ENCODE measurements at places on chromosomes 2 and 18.

DNA sequence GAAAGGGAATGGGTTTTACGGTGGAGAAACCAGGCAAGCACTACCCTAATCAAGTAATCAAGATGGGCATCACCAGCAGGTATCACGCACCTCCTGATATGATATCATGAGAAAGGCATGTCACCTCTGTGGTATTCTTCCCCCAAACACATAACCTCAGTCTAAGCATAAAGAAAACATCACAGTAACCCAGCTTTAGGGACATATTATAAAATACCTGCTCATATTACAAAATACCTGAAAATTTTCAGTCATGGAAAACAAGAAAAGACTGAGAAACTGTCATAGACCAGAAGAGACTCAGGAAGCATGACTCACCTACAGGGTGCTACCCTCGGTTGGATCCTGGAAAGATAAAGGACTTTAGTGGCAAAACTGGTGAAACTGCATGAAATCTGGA is 30.5 kb downstream of the GCKR start:
- DNase-seq: no peak

DNA sequence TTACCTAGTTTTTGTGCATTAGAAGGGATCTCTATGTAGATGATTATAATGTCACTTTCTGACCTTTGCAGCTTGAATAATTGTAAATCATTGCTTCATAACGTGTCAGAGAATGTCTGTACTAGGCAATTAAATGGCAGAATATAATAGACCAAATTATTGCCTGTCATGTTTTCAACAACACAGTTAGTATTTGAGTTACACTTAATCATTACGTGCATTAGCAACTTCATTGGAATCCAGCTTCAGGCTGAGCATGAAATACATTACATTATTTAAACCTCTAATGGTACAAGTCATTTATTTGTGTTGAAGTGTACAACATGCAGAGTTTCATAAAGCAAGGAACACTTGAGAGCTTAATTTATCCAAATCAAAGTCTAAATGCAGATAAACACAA is 48.0 kb downstream of the ZNF407 start:
- no peak for DNase-seq

- no peak for DNase-seq
These were observed 19.3 kb downstream of the GEMIN6 start for GRCh38 chr2:38797250-38797676.

DNA sequence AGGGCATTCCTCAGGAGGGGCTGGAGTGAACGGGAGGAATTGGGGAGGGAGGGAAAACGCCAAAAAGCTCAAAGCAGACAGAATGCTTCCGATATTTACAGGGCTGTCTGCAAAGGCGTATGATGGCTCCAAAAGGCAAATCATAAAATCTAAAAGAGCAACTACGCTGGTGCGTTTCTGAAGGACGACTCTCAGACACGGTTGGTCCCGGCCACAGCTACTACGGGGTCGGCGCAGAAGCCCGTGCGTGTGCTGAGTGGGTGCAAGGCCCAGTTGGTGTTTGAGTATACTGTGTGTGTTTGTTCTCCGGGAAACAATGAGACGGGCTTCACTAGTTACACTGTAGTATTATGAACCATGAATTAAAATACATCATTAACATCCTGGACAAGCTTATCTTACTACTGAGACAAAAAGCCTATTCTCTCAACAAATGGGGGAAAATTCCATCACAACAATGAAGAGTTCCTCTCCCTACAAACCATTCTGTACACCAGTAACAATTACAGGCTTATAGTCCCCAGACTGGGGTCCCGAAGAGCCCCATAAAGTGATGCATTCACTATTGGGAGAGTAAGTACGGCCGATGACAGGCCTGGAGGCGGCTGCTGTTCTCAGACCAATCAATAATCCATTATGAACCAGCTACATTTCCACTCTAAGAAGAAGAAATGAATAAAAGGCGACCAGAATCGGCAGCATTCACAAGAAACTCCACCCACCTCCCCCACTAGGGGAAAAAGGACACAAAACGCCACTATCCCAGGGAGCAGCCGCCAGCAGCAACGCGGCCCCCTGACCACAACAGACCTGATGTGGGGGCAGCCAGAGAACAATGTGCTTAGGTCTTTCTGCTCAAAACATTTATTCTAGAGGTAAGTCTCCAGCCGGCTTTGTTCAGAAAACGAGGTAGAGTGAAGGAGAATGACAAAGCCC is 43.4 kb downstream of the ZNF516 start:
- DNase-seq: no peak

DNA sequence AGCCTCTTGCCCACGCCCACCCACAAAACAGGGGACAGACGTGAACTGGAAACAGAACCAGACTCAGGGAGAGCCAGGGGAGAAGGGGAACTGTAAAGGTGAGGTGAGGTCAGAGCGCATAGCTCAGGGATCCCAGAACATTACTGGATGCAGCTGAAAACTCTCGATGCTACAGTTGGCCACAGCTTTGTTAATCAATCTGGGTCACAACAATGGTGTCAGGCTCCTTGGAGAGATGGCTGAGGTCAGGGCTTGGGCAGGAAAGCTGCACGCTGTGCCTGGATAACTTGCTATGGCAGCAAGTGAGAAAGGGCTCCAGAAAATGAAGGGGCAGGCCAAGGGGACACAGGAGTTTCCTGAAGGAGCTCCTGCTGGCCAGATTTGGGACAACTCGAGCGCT is 263.3 kb downstream of the TFCP2L1 start:
- no peak for DNase-seq

DNA sequence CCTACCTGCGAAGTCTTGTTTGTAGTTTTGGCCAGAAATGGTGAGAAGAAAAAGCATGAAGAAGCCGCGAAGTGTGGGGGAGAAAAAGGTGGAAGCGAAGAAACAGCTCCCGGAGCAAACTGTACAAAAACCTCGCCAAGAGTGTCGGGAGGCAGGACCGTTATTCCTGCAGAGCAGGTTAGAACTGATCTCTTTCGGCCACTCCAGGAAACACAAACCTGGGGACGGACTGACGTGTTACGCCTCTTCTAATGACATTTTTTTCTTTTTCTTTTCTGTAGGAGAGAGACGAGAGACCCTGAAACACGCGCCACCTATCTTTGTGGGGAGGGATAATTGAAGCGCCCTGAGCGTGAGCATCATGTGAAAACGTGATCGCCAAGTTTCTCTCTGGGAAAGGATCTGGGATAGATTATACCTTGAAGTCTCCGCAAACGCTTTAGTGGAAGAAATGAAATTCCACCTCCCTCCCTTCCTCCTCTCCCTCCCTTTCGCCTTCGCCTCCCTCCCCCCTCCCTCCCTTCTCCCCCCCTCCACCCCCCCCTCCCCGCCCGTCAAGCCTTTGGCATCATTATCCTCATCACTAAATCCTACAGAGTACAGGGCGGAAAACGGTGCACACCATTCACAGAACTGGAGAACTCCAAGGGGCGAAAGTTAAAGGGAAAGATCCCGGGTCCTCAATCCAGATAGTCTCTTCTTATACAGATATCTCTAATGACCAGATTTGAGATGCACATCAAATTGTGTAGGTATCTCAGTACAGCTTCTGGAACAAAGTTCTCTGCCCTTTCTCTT is at the start of gene ZEB2:
ZEB2 (minus strand) TSS at position 186 of the 798 bp plus-strand sequence. CDS start 2,769 bp downstream, outside the sequence.
- no peak for DNase-seq

Measured in activated T-cell treated with anti-CD3 and anti-CD28 coated beads, Interleukin-2, amount 50 U/mL, for 1 hour (primary cell).